HT1080 (cell line): ENCODE measurements at places on chromosomes 13 and 19.
A peak's percentile ranks its signal among the peaks of the same experiment; 100 is the strongest.

- peak; percentile 13 for DNase-seq
Observed at GRCh38 chr19:32901504-32902161, 32.1 kb upstream of the SLC7A9 start.

- no peak for DNase-seq
Observed at GRCh38 chr19:33424181-33424580, 50.7 kb downstream of the CEBPG start.

GRCh38 chr19:3289971-3290569 is 65.6 kb downstream of the CELF5 start:
- no peak for DNase-seq

DNA sequence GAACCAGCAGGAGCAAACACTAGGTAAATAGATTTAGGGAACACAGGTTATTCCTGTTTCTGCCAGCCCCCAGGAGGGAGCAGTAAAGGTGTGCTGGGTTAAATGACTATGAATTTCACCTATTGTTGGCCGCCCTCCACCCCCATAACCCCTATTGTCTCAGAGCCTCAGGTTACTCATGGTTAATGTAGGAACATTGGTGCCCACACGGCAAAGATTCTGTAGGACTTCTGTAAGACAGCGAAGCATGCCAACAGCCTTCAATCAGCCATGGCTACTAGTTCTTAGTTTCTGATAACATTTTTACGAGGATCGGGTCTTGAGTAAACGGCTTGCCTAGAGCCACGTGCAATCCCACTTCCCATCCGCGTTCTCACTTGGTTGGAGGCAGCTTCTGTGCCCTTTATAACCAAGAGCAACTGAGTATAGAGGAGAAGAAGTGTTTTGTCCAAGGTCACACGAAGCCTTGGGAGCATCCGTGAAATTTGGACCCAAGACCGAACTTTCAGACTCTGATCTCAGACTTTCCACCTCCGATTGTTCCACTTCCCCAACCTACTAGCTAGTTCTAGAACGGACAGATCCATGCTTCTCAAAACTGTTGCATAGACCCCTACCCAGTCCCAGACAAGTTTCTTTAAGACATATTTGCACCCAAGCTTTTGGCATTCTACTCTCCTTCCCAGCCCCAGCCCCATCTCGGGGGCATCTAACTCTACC is 5.1 kb upstream of the CACNG8 start:
- no peak for DNase-seq
